CD8-positive, alpha-beta T cell (primary cell): ENCODE measurements at places on chromosomes 3 and 15. TPM values are rescaled to one million over a fixed set of nuclear protein-coding genes. Genes with fewer than 3 reads are reported as not detected.

The CD200R1 gene
- total RNA-seq: 2.2 TPM

The HESX1 gene
- total RNA-seq: not detected

The ZNF502 gene
- 5.8 TPM for total RNA-seq

The PLA2G4F gene
- not detected for total RNA-seq

The CD200 gene
- 1.2 TPM for total RNA-seq

The ABHD10 gene
- 26.0 TPM for total RNA-seq

The WDR49 gene
- not detected for total RNA-seq

The MYRIP gene
- not detected for total RNA-seq

The DOCK3 gene
- total RNA-seq: 2.8 TPM
